NCI-H1436 (cell line): ENCODE measurements at places on chromosomes 12 and 14.

DNA sequence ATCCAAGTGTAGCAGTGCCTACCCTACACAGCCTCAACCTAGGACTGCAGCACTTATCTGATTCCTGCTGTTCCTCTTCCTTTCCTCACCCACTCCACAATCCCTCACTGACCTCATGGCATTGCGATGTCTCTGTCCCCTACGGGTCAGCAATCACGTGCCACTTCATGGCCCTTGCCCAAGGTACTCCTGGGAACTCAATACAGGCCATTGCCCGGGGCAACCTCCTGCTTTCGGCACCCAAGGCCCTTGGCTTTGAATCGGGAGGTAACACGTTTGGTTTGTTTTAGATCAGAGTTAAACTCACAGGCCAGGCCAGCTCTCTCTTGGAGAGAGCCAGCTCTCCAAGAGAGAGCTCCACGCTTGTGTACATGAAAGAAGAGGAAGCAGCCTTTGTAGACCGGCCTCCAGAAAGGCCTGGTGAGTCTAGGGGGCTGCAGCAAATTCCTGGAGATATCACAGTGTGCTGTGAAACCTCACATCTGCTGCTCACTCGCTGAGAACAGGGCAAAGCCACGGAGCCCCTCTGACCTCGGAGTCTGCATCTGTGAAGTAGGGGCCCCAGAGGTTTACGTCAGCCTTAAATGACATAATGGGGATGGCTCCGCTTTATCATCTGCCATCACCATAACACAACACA, 12.2 kb downstream of the CLMN start:
- DNase-seq, result no peak

DNA sequence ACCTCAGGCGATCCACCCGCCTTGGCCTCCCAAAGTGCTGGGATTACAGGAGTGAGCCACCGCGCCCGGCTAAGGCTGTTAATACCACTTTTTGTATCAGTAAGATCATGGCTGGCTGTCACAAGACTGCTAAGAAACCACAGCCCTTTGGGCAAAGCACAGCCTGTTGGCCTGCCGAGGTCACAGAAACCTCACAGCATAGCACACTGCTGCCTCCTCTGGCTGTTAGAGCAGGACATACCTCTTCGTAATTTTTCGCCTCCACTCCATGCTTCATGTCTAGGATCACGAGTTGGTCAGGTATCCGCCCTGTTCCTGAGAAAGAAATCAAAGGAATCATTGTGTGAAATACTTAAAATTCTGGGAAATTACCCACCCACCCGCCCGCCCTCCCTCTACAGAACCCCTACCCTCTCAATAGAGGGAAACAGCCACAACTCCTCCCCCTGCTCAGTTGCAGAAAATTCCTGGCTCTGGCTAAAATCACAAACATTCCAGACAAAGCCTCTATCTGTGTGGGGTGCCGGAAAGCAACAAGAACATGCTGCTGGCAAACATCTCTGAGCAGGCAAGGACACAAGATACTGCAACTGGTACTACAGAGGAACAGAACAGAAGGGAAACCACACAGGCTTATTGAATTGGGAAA, 20.7 kb upstream of the NEK9 start:
- DNase-seq, result no peak

- no peak for DNase-seq
Measured at GRCh38 chr12:88242571-88242925, 100.4 kb downstream of the TMTC3 start.

DNA sequence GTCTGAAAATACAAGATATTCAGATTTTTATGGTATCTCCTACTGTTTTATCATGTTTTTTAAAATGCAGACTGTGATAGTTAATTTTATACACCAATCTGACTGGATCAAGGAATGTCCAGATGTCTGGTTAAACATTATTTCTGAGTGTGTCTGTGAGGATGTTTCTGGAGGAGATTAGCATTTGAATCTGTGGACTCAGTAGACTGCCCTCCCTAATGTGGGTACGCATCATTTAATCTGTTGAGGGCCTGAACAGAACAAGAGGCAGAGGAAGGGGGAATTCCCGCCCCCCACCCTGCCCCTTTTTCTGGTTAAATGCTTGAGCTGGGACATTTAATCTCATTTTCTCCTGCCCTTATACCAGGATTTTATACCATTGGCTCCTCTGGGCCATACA, 72.1 kb downstream of the AVPR1A start:
- no peak for DNase-seq

- no peak for DNase-seq
Measured at GRCh38 chr12:40219760-40220159, 5.0 kb upstream of the LRRK2 start.

- DNase-seq, result peak; percentile 16
Measured at GRCh38 chr14:82855912-82856391, 1322.3 kb upstream of the SEL1L start.

DNA sequence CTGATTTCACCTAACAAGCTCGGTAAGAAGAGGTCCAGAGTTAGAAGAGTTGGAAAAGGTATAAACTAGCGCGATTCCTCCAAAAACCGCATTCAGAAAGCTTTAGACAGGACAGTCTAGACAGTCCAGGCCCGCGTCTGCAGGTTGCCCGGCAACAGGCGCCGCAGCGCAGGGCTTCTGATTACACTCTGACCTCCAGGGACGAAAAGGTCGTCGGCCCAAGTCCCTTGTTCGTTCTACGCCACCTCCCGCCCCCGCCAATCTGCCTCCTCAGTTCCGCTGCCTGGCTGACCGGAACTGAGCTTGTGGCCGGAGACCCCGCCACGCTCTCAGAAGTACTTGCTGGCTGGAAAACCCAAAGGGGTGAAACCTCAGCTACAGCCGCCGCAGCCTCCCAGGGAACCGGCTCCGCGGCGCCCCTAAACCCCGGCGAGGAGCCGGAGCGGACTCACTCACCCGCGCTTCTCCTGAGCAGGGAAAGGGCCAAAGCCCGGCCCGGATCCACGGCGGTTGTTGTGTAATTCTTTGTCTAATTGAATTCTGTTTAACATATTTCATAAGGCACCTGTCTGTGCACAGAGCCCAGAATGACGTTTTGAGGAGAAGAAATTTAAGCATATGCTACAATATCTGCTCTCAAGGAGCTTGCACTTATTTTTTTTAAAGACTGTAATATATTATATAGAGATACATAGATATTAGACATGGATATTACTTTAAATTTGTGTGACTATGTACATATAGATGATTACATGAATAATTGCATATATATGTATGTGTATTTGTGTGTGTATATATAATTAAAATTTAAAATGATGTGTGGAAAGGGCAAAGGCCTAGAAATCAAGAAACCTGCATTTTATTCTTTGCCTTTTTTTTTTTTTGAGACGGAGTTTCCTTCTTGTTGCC, at the start of gene CAPS2:
CAPS2 (minus strand) TSS at position 407 of the 909 bp plus-strand sequence. CDS start 3,826 bp downstream, outside the sequence.
- DNase-seq, result peak; percentile 83

GRCh38 chr14:32226056-32226455, 23.0 kb upstream of the RNU6-8 start:
- DNase-seq, result no peak

DNA sequence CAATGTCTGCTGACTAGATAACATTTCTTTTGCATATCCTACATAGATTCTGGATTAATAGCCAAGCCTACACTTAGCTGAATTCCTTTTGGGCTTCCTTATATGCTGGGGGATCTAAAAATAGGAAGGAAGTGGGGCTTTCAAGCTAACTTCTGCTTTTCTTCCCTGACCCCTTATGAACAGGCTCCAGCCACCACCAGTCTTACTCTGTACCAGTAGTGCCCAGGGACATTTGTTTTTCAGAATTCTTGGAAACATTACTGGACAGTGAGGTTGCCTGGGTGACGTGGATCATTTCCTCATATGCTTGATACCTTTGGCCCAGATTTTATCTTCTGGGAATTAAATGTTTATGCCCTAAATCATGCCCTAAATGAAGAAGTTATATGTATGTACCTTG, 55.9 kb upstream of the SRRM4 start:
- DNase-seq, result no peak

- no peak for DNase-seq
Measured at GRCh38 chr12:85782711-85783110, 53.5 kb downstream of the RASSF9 start.

GRCh38 chr12:131943876-131944275, 5.9 kb upstream of the EP400 start:
- DNase-seq, result no peak

GRCh38 chr14:87186737-87187136, 806.2 kb downstream of the GALC start:
- DNase-seq, result no peak

DNA sequence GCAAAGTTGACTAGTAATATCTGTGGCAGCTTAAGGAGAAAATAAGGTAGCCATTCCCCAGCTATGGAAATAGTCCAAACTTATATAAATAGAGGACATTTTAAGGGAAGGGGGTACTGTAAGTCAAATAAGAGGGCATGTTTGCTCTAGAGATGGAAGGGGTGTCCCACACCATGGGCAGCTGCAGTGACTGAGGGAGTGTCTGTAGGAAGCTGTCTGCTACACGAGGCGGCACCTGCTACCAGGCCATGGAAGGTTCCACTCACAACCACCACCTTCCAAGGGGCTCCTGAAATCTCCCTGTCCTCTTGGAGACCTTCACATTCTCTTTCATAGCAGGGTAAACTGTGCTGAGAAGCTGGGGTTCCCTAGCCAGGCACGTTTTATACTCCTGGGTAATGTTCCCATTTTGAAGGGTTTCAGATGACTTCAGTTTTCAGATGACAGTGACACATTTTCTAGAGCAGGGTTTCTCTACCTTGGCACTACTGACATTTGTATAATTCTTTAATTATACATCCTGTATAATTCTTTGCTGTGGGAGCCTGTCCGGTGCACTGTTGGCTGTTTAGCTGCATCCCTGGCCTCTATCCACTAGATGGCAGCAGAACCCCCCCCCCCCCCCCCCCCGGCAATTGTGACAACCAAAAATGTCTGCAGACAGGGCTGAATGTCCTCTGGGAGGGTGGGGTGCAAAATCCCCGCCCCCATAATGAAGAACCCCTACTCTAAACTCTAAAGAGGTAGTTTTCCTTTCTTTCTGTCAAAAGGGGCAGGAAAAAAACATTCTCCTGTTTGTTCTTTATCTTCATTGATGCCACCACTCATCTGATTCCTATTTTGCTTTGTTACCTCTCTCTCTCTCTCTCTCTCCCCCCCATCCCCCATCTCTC, 11.6 kb upstream of the SMCO2 start:
- no peak for DNase-seq

DNA sequence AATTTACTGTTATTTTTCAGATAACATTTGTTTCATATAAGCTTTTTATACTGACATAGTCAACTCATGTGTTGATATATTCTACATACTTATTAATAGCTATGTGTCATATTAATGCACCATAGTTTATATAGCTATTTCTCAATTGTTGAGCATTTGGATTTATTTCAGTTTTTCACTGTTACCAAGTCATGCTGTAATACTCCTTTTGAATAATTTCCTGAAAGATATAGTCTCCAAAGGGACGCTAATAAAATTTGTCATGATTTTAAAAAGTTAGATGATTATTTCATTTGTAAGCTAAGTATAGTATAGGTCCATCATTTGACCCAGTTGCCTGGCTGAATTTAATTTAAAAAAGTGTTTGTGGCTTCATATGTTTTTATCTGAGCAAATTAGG, 47.8 kb downstream of the ATL1 start:
- DNase-seq, result no peak

DNA sequence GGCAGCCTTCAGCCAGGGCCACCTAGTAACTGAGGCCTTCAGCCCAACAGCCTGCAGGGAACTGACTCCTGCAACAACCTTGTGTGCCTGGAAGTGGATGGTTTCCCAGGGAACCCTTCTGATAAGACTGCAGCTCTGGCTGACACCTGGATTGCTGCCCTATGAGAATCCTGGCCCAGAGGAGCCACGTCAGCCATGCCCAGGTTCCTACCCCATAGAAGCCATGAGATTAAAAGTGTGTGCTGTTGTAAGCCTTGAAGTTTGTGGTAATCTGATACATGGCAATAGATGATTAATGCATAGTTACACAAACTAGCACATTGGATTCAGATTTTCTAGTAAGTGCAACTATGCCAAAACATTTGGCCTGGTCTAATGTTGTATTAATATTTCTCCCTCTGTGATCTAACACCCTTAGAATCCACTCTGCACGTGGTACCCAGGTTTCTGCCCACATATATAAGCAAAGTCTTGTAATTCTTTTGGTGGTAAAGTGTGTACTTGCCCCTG, 64.8 kb upstream of the BEGAIN start:
- no peak for DNase-seq

- DNase-seq, result no peak
Measured at GRCh38 chr12:14605401-14605989, 37.8 kb upstream of the PLBD1 start.

DNA sequence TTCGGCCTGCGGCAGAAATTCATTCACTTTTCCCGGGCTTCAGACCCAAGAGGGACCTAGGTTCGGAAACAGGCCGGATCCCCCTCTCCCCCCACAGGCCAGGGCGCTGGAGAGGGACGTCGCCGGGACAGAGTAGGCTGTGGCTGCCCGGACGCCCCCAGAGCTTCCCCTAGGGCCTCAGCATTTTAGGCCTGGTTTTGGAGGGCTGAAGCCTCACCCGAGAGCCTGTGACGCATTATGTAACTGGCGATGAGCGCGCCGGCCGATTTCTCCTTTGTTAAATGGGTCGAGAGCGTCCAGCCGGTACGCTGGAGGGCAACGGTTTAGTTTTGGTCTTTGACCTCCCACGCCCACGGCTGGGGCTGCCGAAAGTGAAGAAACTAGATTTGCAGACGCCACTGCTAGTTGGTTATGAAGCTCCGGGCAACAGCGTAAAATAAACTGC, 657 bp downstream of the PEBP1 start:
- DNase-seq, result peak; percentile 3

- no peak for DNase-seq
Measured at GRCh38 chr14:22885975-22886374, 3.0 kb downstream of the REM2 start.

GRCh38 chr12:88310666-88311065, 168.6 kb downstream of the TMTC3 start:
- no peak for DNase-seq

DNA sequence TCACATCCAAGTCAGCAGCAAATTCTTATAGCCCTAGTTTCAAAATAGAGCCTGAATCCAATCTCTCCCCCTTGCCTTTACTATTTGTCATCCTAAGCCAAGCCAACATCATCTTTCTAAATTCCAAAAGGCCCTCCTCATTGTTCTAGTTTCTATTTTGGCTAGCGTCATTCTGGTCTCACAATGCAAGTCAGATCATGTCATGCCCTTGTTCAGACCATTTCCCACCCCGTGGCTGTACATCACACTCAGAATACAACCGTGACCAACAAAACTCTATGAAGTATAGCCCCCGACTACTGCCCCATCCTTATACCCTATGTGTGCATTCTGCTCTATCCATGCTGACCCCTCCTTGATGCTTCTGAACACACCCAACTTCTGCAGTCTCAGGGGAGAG, 12.3 kb upstream of the GNG2 start:
- DNase-seq, result no peak
